ENCODE measurements at places on chromosomes 7 and 10.

- no peak for DNase-seq
These were observed 56.1 kb downstream of the MKI67 start for GRCh38 chr10:128070161-128070560.

DNA sequence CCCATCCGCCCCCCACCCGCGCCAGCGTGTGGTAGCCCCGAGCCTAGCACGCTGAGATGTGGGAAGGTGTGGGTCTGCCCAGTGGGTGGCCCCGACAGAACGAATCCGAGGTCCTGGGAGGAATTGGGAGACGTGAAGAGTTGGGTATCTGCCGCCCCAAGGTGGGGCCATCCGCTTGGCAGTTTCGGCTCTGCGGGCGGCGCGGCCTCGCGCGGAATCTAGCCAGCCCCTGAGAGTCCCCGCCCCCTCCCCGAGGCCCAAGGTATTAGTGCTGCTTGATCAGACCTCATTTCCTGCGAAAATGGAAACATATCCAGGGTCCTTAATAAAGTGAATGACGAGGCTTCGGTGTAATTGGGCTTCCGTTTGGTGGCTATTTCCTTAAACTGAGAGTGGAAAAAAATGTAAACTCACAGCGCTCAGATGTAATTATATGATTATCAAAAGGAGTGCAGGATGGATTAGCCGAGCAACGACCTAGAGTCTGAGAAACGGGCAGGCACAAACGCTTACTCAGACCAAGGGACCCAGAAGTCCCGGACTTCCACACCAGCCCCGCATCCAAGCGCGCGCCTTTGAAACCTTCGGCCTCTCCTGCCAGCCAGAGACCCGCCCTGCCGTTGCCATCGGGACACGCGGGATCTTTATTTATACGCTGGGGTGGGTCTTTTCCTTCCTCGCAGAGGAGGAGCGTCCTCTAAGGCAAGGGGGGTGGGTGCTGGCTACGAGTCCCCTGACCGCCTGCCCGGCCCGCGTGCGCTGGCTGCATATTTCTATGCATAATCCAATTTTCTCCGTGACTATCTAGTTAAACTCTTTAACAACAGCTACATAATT lies 12.8 kb downstream of the LBX1 start:
- DNase-seq: no peak

GRCh38 chr10:100009283-100009792 lies 409 bp downstream of the DNMBP start:
- no peak for DNase-seq

- DNase-seq: no peak
These were observed 167.0 kb downstream of the GATA3 start for GRCh38 chr10:8221451-8221850.

DNA sequence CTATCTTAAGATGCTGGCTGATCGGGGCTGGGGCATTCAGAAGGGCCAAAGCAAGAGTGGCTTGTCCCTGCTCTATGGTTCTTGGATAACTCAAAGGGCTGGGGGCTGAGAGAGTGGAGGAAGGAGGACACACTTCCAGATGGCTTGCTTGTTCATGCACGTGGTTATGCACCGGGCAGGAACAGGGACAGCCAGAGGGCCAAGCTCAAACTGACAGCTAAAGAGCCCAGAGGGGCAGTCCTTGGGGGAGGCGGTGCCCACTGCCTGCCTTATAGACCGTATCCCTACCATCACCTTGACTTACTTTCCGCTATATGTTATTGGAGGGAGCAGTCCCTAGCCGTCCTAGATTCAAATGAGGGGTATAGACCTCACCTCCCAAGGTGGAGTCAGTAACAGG lies 192.7 kb upstream of the SVIL start:
- no peak for DNase-seq

DNA sequence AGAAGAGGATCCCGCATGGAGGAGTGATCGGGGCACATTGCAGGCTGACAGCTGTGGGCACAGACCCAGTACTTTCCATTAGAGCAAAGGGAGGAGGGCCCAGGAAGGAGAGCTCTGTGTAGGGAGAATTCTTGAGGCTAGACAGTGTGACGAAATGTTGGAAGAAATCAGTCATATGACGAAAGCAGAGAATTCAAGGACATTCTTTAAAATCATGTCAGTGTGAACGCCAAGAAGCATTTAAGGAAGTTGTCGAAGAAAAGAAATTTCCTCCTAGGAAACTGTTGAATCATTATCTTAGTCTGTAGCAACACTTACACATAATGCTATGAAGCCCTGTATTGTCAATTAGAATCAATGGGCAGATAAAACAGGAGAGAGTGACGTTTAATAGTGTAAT lies 191.3 kb upstream of the ADARB2 start:
- DNase-seq: no peak

DNA sequence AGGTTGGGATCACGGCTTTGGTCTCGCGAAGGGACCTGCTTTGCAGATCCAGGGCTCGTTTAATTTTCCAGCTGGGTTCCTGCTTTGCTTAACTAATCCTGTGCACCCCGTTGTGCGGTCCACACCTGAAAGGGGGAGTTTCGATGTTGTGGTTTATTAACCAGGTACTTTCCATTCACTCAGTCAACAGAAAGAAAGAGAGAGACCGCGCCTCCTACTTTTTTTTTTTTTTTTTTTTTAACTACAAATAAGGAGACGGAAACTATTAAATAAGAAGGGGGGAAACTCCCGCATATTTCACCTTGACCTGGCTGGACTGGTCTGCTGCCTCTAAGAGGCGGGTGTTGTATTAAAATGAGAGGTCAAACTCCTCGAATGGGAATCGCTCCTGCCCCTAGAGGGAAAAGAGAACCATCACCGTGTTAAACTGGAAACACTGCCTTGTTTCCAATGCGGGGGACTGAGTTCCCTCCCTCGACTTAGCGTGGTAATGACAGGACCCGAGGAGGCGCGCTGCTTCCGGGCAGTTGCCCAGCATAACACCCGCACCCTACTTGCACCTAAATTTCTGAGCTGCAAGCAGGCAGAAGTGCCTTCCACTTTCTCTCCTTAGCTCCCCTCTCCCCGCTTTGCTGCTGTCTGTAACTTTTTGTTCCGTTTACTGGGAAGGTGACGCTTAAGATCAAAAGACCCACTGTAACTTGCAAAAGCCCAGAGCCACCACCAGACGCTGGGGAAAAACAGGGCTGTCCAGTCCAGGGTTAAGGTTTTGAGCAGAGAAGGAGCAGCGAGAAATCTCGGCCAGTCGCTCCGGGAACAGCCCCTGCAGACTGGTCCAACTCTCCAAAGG lies 1.1 kb upstream of the ITGB8 start:
- peak; percentile 40 for DNase-seq

Measured in GM04503 (cell line).